ENCODE measurements at places on chromosomes 4 and X.

GRCh38 chrX:989959-990510 lies 222.4 kb downstream of the CRLF2 start:
- peak; percentile 3 for DNase-seq

DNA sequence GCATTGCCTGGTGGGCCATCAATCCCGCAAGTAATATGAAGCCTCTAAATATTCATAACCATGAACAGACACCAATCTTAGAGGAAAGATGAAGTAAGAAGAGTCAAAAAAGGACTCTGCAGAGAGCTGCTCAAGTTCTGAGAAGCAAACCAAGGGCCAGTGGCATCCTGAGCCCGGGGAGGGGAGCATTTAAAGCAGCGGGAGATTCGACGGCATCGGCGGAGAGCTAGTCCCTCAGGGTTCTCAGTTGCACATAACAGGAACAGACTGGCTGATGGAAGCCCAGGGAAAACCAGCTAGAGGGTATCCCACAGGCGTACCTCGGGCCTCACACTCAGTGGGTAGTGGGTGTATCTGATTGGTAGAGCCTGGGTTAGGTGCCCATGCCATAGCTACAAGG lies 4.9 kb upstream of the PNMA6E start:
- DNase-seq: no peak

DNA sequence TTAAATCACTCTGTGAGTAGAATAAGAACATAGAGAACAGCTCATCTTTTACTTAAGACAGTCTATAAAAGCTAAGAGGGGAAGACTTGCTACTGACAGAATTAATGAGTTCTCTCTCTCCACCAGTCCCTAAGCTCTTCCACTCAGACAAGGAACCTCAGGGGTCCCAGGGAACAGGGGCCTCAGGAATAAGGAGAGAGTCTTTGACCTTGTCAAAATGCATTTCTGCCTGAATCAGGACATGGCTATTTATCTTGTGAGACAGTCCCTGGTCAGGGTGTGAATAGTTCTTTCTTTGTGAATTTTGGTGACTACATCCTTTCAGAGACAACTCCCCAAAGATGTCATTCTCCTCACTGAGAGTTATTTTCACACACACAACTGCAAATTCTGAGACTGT lies 218.7 kb upstream of the HS3ST1 start:
- DNase-seq: no peak

GRCh38 chrX:110268886-110269285 lies 49.0 kb downstream of the AMMECR1 start:
- DNase-seq: no peak

DNA sequence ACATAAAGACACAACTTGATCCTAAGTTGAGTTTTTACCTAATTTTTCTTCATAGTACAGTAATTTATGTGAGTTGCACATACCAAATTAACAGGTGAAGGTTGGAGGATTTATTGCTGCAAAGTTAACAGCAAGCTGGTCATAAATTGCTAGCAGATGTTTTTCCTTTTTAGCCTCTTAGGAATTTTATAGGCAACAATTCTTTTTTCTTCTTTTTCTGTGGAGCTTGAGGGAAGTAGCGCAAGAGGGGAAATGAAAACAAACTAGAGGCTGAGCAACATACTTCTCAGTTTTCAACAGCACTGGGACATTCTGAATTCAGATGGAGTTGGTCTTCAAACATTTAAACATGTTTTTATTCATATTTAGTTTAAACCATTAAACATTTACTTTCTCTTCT lies 63.7 kb upstream of the TLR2 start:
- no peak for DNase-seq

GRCh38 chr4:82754513-82755165 lies 44.0 kb downstream of the SCD5 start:
- DNase-seq: no peak

GRCh38 chr4:19130866-19131265 lies 1109.3 kb upstream of the LCORL start:
- DNase-seq: no peak

DNA sequence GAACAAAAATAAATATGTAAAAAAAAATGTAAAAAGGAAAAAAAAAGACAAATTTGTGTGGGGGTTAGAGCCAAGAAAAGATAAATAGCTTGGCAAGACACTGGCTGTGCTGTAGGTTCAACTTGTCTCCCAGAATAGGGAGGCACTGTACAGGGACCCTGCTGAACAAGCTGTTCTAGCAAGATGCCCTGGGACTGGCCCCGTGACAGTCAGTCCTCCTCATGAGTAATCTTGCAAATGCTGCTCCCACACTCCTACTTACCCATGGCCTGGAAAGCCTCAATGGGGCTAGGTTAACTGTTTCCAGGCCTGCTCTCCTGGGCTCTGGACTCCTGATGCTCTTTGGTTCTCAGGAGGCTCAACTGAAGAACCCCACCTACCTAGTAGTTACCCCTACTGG lies 106.8 kb downstream of the ATG4A start:
- no peak for DNase-seq

DNA sequence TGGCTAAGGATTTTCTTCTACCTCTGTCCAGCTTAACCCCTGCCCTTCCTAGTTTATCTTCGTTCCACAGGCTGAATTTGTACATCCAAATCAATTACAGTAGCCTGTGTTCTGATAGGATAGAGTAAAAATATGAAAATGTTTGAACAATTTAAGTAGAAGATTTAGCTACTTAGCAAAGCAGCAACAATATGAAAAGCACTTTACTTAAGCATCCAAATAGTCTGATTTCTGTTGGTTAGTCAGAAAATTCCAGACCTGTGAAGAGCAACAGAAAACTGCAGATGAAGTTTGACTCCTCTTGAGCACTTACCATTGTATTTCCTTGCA lies 2.0 kb downstream of the ARSJ start:
- DNase-seq: no peak

- DNase-seq: no peak
These were observed 2.9 kb downstream of the DOK7 start for GRCh38 chr4:3465698-3466671.

DNA sequence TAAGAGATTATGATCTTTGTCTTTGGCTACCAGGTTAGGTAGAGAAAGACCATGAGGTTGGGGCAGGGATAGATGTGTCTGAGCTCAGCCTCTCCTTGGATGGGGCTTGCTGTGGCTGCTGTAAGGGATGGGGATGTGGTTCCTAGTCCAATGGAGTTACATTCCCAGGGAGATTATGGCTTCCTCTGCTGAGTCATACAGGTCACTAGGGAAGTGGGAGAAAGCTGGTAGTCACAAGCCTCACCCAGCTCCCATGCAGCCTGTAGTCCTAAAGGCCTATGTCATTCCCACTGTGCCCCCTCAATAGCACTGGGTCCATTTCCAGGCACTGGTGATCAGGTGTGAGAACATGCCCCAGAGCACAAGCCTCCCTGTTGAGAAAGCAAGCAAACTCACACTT lies 70.6 kb upstream of the CENPE start:
- DNase-seq: no peak

DNA sequence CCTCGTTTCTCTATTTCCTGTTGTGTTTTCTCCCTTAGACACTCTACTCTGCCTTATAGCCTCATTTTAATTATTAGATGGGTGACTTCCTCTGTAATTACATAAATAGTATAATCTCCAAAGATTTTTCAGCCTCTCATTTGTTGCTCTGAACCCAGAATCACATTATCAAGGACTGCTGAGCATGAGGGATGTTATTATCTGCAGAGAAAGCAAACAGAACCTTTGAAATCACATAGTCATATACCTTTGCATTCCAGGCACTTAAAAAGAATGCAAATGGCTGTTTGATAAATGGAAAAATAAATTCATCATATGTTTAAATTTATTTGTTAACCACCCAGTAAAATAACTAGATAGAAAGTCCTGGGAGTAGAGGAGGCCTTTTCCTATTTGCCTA lies 305.1 kb upstream of the PPP1R2C start:
- DNase-seq: no peak

DNA sequence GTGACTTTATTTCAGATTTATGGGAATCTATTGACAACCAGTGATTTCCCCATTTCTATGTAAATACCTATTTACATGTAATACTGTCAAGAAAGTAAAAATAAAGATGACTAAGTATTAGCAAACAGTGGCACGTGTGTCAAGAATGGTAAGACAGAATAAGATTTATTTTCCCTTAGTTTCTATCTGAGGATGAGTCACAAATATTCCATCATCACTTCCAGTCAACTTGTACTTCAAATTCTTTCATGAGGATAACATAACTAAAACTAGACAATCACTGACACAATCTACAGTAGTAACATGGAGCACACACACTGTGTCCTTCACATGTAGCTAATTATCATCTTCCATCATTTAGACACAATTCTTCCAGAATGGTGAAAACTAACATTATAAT lies 625.3 kb upstream of the PCDH7 start:
- no peak for DNase-seq

- DNase-seq: no peak
These were observed 20.8 kb downstream of the CLCN4 start for GRCh38 chrX:10177601-10178000.

DNA sequence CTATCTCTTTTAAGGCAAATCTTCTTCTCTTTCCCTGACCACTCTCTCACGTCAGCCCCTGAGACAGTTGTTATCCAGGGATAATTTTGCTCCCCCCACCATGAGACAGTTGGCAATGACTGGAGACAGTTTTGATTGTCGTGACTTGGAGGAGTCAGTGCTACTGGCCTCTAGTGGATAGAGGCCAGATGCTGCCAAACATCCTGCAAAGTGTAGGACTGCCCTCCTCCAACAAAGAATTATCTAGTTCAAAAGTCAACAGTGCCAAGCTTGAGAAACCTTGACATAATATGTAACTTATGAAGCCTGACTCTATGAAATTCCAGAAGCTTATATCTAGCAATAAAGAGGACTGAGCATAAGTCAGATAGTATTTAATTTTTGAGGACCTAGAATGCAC lies 502.1 kb upstream of the IGFBP7 start:
- no peak for DNase-seq

- DNase-seq: no peak
These were observed 263.0 kb downstream of the UNC5C start for GRCh38 chr4:95285797-95286196.

GRCh38 chr4:169080981-169081380 lies 70.9 kb upstream of the CBR4 start:
- DNase-seq: no peak

DNA sequence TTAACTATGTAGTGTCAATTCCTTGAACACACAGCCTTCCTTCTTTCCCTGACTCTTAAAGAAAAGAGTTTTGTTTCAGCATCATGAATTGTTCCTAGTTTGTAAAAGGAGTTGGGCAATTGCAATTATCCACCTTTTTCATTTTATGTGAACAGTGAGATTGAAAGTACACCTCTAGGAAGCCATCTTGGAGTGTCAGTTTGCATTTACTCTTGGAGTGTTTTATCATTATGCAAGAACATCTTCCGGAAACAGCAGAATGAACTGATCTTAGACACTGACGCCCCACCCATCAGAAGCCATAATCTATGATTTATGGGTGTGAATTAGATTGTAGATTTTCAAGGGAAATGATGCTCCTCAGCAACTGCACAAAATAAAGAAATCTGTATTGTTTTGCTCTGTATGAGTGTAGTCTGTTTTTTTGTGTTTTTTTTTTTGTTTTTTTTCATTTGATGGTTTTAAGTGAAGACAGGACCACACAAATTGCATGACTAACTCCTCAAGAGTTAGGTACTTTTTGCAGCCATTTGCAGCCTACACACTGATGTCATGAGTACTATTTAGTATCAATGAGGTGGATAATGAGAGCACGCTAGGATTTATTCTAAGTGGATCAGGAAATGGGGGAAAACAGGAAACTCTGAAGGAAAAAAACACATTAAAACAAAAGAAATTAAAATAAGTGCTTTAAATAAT lies 19.5 kb upstream of the FGF2 start:
- no peak for DNase-seq

DNA sequence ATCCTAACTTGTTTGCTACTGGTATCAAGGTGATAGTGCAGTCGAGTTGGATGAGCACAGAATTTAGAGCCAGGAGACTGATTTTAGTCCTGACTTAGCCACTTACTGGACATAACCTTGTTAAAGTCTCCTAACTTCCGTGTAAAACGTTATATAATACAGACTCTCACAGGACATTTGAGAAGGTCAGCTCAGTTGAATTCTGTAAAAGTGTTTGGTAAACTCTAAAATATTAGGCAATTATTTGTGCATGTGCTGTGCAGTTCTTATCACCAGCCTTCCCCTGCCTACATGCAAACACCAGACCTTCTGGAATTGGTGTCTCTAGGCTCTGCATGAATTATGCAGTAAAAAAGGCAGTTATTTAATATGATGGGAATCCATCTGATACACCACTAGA lies 45.4 kb downstream of the FNIP2 start:
- DNase-seq: no peak

- DNase-seq: no peak
These were observed 556.1 kb downstream of the IL1RAPL1 start for GRCh38 chrX:29143356-29143755.

GRCh38 chr4:183969596-183969995 lies 64.5 kb downstream of the STOX2 start:
- DNase-seq: no peak

DNA sequence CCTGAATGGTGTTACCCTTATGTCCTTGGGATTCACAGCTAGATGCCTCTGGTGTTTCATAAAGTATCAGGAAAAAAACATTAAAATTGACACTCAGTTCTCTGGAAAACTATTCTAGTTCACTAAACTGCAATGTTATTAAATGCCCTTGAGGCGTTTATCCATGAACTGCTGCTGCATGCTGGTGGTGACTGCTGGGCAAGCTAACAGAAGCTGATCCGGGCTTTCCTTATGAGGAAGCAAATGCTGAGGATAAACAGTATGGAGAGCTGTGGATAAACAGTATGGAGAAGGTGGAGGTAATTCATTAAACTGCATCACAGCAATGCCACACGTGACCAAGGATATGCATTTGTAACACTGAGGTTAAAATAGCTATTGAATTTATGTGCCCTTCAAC lies 227.0 kb downstream of the NR3C2 start:
- DNase-seq: no peak

DNA sequence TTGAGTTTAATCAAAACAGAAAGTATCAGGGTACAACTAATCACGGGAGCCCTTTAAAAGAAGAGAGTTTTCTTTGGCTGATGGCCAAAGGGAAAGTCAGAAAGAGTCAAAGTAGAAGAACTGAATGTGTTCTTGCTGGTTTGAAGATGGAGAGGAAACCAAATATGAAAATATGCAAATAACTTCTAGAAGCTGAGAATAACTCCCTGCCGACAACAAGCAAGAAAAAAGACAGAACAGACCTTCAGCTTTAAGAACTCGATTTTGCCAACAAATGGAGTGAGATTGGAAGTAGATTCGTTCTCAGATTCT lies 903.8 kb downstream of the STIM2 start:
- no peak for DNase-seq

DNA sequence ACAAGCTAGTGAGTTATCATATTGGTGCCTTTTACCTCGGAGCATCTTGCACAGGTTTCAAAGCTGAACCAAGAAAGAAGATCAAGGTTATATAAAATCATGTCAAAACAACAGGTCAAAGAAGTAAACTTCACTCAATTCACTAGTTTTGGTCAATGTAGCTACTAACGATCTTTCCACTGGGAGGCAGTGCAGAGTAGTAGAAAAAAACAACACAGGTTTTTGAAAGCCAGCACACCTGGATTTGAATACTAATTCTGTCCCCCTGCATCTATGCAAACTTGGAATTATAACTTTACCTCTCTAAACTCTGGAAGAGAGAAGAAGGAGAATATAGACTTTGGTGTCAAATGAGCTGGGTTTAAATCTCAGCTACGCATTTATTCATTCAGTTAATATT lies 266.1 kb downstream of the GRIA3 start:
- DNase-seq: no peak

GRCh38 chr4:78145622-78146021 lies 88.5 kb downstream of the FRAS1 start:
- DNase-seq: no peak
